Stimulated activated CD4-positive, alpha-beta T cell treated with anti-CD3 and anti-CD28 coated beads, Interleukin-2, amount 100 ng/mL, for 24 hours (primary cell): ENCODE measurements at places on chromosomes 16 and 17.

GRCh38 chr16:2233046-2233775 lies 3.0 kb upstream of the DNASE1L2 start:
- DNase-seq, result no peak

DNA sequence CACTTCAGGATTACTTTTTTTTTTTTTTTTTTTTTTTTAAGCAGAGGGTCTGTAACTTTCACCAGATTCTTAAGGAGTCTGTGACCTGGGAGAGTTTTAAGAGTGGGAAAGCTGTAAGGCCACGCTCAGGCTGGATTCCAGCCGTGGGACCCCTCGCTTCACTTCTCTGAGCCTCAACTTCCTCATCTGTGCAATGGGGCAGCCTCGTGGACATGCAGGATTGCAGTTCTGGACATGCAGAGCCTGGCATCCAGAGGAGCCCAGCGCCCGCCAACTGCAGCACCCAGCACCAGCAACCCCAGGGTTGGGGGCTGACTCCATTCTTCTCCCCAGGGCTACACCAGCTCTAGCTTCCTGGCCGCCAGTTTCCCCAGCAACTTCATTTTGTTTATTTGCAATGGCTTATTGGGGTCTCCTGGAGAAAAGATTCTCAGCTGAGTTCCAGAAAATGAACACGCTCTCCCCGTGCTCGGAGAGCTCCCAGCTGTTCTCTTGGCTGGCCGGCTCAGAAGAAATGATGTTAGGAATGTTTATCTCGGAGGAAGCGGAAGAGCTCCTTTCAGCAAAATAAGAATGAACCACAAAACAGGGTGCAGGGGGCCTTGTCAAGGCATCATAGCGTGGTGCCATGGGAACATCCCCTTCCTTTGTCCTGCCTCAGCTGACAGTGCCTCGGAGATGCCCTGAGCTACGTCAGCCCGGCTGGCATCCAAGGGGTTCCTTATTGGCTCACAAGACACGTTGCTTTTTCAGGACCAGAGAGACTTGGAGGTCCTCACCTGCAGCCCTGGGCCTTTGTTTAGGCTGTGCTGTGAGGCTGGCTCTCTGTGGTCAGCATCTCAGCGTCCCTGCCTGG lies 22.9 kb upstream of the ZCCHC14 start:
- DNase-seq, result no peak

- DNase-seq, result no peak
These were observed 24.1 kb downstream of the PIK3R6 start for GRCh38 chr17:8843344-8843743.

DNA sequence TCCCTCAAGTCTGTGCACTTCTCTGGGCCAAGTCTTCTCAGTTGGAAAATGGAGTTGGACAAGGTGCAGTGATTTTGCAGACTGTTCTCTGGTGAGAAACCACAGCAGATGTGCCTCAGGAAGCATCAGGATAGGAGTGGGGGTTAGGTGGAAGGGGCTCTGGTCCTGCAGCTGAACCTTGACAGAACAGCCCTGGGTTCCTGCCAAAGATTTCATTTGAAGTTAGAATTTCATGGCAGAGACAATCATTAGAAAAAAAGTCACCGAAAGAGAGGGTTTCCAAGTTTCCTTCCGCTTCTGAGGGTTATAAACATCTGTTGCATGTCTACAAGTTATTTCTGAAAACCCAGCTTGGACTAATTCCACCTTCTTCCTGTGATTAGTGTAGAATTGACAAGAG lies 80.4 kb upstream of the IRX3 start:
- no peak for DNase-seq

GRCh38 chr17:10807704-10808128 lies 3.8 kb upstream of the TMEM238L start:
- DNase-seq, result no peak

DNA sequence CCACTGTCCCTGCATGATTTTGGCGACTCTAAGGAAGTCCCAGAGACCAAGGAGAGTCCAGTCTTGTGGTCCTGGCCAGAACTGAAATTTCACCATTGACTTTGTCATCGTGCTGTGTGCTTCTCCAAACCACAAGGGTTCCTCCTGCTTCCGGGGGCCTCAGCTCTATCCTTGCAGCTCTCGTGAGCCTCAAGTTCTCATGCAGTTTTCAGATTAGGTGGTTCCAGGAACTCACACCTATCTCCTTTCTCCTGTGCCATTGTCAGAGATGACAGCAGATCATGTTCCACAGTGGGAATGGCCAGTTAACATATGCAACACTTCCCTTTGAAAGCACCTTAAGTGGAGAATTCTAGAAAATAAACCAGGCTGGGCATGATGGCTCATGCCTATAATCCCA lies 97.9 kb upstream of the CRHR1 start:
- no peak for DNase-seq

- no peak for DNase-seq
These were observed 66.6 kb upstream of the CBX4 start for GRCh38 chr17:79905832-79906231.
